Stimulated activated CD8-positive, alpha-beta memory T cell treated with anti-CD3 and anti-CD28 coated beads, Interleukin-15, amount 100 ng/mL, for 24 hours (primary cell): ENCODE measurements at places on chromosomes 16 and 17.

DNA sequence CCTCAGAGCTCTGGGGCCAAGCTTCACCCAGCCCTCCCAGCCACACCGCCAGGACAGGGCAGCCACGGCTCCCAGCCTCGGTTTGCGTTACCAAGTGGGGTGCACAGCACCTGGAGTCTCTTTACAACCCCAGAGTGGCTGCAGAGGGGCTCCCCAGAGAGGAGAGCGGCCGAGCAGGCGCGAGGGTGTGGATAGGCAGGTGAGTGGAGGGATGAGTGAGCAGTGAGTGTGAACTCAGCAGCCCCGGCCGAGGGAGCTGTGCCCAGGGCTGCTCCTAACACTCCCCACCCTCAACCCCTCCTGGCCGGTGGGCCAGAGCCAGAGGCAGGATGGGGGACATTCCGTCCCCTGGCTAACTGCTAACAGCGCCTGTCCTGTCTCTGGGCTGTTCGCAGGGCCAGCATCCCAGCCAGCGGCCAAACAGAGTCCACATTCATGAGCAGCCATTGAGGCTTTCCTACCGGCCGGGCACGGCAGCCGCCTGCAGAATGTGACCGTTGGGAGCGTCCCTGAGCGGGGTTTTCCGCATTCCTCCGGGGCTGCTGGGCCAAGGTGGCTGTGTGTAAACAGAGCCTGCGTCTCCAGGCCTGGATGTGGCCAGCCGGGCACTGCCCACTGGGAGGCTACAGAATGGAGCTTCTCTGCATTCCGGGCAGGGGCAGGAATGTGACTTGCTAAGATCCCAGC lies 5.3 kb downstream of the ZNF469 start:
- DNase-seq, result no peak

- no peak for DNase-seq
Observed at GRCh38 chr16:75599452-75600277, 23.4 kb downstream of the ADAT1 start.

GRCh38 chr16:80299416-80299815 lies 241.4 kb upstream of the DYNLRB2 start:
- no peak for DNase-seq

DNA sequence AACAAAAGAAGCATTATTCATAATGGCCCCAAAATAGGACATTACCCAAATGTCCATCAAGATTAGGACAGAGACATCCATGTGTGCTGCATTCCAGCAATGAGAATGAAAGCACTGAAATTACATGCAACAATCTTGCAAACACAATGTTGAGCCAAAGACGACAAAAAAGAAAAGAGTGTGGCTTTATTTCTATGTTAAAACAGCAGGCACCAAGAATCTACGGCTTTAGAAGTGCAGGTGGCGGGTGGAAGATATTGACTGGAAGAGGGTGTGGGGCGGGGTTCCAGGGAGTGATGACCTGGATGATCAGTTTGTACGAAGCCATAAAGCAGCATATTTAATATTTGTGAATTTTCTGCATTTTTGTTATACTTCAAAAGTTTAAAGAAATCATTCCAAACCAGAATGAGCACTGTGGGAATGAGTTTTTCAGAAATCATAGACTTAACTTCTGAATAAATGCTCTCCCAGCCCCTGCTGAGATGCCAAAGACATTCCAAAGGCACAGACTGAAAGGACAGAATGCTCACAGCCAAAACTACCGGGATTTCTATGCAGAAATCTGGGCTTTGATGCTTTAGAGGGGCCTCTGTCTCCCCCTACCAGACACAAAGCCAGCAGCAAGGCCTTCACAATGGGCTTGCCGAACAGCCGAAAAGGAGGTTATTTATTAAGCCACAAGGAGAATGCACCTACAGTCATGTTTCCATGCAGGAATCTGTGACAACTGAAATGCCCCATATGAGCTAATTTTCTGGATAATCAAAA lies 361.6 kb downstream of the GRIN2A start:
- DNase-seq, result no peak

DNA sequence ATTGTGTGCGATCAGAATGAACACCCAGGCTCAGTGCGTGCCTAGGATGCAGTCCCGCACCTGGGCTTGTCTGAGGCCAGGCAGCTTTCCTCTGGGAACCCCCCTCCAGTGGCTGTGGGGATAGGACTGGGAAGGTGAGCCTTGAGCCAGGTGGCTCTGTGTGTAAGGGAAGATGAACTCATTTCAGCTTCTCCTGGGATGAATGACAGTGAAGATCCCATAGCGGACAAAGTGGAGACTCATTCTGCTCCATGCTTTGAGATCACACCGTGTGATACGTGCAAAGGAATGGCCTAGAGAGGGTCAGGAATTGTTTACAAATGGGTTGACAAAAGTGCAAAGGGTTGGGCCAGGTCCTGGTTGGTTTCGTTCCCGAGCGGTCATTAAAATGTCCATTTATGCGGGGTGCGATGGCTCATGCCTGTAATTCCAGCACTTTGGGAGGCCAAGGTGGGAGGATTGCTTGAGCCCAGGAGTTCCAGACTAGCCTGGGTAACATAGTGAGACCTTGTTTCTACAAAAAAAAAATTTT lies 15.8 kb downstream of the GPRC5C start:
- DNase-seq, result no peak
